ENCODE measurements at places on chromosomes 5 and 9. TPM values are rescaled to one million over a fixed set of nuclear protein-coding genes. Genes with fewer than 3 reads are reported as not detected.

The AQP3 gene
- total RNA-seq: 0.59 TPM

The MRPS2 gene
- total RNA-seq: 11.6 TPM

The RAD23B gene
- 141 TPM for total RNA-seq

The SAXO1 gene
- total RNA-seq: not detected

The CMBL gene
- 21.1 TPM for total RNA-seq

The SEC24A gene
- total RNA-seq: 50.5 TPM

The TMC1 gene
- total RNA-seq: 0.28 TPM

The OBP2B gene
- not detected for total RNA-seq

The ECSCR gene
- 0.74 TPM for total RNA-seq

The IGFBPL1 gene
- not detected for total RNA-seq

The UNC5A gene
- not detected for total RNA-seq

The STPG3 gene
- total RNA-seq: not detected

The IL31RA gene
- total RNA-seq: 1.5 TPM

The NR5A1 gene
- not detected for total RNA-seq

The LRRC70 gene
- total RNA-seq: 1.2 TPM

The LCN6 gene
- not detected for total RNA-seq

The NRARP gene
- 0.30 TPM for total RNA-seq

The DNAI1 gene
- not detected for total RNA-seq

The GHR gene
- 3.2 TPM for total RNA-seq

The CNTNAP3B gene
- 29.5 TPM for total RNA-seq

The SLC1A1 gene
- total RNA-seq: 18.7 TPM

Data from smooth muscle cell of the umbilical artery (primary cell).